ENCODE measurements at places on chromosomes 1 and 21.

GRCh38 chr1:38009088-38009840 is 3.3 kb upstream of the UTP11 start:
- no peak for DNase-seq

GRCh38 chr1:50426702-50427085 is 3.5 kb upstream of the DMRTA2 start:
- DNase-seq: no peak

DNA sequence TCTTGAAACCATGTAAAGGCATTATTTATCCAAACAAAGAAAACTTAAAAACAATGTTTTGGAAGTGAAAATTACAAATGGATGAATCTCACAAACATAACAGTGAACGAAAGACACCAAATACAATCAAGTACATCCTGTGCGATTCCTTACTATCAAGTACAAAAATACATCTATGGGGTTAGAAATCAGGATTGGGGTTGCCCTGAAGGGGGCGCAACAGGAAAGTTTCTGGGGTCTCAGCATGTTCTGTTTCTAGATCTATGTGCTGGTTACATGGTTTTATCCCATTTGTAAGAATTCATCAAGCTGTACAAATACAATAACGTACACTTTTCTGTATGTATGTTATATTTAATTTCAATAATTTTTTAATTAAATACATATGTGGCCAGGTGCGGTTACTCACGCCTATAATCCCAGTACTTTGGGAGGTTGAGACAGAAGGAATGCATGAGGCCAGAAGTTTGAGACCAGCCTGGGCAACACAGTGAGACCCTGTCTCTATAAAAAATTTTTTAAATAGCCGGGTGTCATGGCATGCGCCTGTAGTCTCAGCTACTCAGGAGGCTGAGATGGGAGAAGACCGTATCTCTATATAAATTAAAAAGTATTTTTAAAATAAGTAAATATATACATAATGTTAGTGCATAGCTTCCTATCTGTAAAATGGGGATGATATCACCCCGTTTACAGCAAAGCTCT is 121.5 kb upstream of the SOD1 start:
- no peak for DNase-seq

- DNase-seq: no peak
Measured at GRCh38 chr1:40646315-40646714, 19.2 kb downstream of the RIMS3 start.
